Globus pallidus (tissue), 1 donor: ENCODE measurements at places on chromosomes 6 and 20.
A peak's percentile ranks its signal among the peaks of the same experiment; 100 is the strongest.

DNA sequence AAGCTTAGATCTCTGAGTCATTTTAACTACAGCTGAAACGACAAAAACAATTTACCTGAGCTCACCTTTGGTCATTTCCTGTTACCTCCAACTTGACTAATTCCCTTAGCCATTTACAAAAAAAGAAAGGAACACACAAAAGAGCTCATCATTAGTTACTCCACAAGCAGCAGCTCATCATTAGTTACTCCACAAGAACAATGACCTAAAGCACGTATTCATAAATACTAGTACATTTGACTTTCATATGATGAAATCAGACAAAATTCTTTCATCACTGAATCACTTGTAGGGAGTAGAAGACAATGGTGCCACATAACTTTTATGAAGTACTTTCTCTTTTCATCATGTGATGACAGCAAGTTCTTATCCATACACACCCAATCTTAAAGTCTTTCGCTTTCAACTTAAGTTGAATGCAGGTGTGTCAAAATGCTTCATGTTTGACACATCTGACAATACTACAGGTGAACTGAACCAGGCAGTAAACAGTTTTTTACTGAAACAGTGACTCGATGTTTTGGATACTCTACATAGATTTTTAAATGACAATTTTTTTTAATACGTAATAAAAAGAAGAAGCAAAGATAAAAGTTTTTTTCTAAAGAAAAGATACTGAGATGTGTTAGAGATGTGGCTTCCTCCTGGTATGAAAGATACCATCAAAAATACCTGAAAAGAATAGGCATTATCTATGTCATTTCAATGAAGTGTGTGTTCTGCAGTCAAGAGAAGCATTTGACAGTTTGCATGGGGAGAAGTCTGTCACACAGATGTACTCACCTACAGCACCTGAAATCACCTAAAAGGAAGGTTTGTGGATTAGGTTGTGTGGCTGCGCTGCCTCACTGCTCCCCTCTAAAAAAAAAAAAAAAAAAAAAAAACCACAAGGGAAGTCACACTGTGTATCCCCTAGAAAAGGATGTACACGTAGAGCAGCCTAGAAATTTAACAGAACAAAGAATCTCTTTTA lies 109.1 kb downstream of the PRDM1 start:
- DNase-seq, result no peak

DNA sequence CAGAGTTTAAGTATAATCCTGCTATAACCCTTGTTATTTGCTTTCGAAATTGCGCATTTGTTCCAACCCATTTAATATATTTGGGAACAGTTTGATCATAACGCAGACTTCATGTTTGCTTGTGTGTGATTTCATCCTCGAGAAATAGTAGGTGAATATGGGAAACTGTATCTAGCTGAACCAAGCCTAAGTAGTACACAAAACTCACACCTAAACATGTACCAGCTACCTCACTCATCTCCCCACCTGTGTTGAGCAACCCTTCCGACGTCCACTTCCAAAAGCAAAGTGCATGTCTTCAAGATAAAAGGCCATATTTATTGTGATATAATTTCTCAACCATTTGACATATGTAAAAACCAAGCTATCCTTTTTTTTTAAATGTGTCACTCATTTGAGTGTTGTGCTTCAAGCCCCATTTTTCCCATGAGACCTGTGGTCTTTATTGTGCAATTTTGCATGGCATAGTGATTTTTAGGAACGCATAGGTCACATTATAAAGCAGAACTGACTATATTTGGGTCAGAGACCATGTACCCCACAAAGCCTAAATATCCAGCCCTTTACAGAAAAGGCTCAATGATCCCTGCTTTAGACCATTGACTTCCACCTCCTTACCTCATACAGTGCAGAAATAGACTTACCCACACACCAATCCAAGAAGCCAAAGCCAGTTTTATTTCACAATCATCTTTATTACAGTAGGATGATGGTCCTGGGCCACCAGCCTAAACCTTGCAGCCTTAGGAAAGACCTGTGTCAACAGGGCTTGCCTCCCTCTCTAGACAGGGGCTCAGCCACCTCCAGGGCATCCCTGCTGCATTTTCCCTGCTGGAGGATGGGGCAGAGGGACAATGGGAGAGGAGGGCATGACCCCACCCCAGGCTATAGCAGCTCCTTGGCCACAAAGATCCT lies 7.1 kb downstream of the CCND3 start:
- no peak for DNase-seq

- DNase-seq, result no peak
Observed at GRCh38 chr6:139851206-139851605, 476.8 kb upstream of the CITED2 start.

GRCh38 chr6:28711788-28712341 lies 186.2 kb downstream of the GPX5 start:
- no peak for DNase-seq

GRCh38 chr20:11891077-11891775 lies 26.5 kb upstream of the BTBD3 start:
- peak; percentile 89 for DNase-seq

- DNase-seq, result no peak
Observed at GRCh38 chr6:13548500-13549210, 25.7 kb upstream of the SIRT5 start.

- DNase-seq, result peak; percentile 20
Observed at GRCh38 chr6:113331021-113331420, 526.1 kb upstream of the MARCKS start.

DNA sequence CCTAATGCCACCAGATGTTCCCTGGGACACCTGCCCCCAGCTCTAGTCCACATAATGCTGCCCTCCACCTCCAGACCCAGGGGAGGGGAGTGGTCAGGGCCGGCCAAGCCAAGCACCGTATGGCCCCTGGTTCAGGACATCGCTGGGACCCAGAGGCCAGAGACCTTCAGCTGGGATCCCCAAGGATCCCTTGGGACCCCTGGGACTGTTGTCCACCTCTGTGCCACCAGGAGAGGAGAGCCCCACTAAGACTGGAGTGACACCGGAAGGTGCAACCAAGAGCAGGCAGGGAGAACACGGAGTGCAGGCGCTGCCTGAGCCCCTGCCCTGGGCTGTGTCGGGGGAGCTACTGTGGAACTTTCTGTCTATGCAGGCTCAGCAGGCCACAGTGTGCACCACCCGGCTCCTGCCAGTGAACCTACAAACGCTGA lies 43.6 kb downstream of the CTCFL start:
- DNase-seq, result no peak

- no peak for DNase-seq
Observed at GRCh38 chr6:1024587-1024986, 287.3 kb upstream of the FOXQ1 start.

GRCh38 chr20:1528811-1529210 lies 28.7 kb downstream of the SIRPD start:
- DNase-seq, result no peak

GRCh38 chr20:51021067-51022025 lies 1.6 kb downstream of the KCNG1 start:
- DNase-seq, result no peak

GRCh38 chr6:160734627-160735026 lies 32.6 kb downstream of the PLG start:
- no peak for DNase-seq

GRCh38 chr6:120805276-120805675 lies 529.0 kb downstream of the TBC1D32 start:
- DNase-seq, result no peak

- no peak for DNase-seq
Observed at GRCh38 chr6:22281341-22282085, 15.3 kb downstream of the PRL start.

DNA sequence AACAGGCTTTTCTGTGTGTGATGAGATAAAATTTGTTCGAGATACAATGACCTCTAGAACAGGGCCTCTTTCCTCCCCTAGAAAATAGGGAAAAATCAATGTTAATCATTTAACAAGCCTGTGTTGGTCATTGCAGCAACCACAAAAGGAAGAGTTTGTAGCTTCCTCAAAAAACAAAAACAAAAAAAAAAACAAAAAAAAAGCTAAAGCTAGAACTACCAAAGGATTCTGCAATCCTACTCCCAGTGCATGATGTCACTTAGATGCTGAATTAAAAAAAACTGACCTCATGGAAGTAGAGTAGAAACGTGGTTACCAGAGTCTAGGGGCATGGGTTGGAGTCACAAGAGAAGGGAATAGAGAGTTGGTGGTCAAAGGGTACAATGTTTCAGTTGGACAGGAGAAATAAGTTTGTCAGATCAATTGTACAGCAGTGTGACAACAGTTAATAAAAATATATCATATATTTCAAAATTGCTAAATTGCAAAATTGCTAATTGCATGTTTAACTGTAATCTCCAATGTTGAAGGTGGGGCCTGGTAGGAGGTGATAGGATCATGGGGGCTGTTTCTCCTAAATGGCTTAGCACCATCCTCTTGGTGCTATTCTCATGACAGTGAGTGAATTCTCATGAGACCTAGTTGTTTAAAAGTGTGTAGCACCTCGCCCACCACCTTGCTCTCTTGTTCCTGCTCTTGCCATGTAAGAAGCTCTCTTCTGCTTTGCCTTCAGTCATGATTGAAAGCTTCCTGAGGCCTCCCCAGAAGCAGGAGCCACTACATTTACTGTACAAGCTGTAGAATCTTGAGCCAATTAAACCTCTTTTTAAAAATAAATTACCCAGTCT lies 163.4 kb upstream of the SIM1 start:
- no peak for DNase-seq

- peak; percentile 59 for DNase-seq
Observed at GRCh38 chr20:31720486-31721407, 1.9 kb downstream of the BCL2L1 start.

DNA sequence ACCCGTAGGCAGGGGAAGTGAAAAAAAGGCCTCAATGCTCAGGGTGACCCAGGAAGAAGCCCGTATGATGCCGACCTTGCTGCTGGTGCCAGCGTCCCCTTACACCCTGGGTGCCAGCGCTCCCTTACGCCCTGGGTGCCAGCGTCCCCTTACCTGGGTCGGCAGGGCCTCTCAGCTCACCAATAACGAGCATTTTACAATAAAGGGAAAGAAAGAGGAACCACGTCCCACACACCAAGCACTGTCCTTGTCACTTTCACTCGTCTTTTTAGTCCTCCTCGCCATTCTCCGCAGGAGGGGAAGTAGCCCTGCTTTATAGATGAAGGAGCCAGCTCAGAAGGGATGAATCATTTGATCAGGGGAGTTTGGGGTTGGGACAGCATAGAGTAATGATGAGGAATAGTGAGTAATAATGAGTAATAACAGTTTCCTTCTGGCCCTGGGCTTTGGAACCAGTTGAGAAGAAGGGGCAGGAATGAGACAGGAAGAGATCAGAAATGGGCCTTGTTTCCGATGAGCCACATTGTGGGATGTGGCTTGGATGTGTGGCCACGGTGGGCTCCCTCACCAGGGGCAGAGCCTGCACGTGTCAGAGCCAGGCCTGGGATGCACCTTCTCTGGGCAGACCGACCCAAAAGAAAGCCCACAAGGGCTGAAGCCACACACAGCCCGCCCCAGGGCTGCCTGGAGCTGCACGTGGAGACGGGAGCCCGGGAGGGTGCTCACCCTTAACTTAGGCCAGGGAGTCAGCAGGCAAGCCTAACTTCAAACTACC lies 75.7 kb downstream of the SYNJ2 start:
- no peak for DNase-seq

- no peak for DNase-seq
Observed at GRCh38 chr6:20148433-20148832, 63.8 kb downstream of the MBOAT1 start.

DNA sequence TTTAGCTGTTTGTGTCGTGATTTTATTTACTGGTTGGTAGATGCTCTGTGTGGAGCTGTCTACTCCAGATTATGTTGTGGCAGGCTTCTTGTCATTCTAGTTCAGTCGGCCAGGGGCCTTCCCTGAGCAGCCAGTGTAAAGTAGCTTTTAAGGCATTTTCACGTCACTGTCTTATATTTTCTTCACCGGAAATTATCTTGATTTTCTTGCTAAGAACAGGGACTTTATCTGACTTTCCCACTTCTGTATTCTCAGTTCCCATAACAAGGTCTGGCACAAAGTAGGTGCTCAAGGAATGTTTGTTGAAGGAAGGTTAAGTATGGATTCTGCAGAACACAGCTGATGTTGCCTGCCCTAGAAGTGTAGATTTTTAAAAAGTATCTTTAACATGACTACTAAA lies 868 bp downstream of the LTV1 start:
- DNase-seq, result no peak

DNA sequence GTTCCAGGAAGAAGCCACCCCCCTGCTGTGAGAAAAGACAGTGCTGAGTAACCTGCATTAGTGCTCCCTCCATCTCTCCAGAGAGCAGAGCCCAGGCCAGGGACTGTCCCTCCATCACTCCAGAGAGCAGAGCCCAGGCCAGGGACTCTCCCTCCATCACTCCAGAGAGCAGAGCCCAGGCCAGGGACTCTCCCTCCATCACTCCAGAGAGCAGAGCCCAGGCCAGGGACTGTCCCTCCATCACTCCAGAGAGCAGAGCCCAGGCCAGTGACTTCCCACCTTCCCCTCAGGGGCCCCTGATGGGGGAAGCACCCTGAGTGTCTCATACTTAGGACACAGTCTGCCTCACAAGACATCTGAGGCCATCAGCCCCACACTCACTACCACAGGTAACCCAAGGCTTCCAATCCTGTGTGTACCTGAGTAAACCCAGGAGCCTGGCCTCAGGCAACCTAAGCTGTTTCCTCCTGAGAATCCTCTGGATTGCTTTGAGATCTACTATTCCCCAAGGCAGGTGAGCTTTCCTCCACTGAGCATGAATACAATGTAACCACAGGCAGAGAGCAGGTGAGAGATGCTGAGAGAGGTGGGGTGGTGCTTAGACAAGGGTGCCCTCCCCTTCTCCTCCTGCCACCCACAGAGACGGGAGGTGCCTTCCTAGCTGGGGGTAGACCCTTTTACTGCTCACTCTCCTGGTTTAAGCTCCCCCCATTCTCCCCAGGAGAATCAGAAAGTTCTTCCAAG lies 4.9 kb downstream of the TBXT start:
- DNase-seq, result no peak

DNA sequence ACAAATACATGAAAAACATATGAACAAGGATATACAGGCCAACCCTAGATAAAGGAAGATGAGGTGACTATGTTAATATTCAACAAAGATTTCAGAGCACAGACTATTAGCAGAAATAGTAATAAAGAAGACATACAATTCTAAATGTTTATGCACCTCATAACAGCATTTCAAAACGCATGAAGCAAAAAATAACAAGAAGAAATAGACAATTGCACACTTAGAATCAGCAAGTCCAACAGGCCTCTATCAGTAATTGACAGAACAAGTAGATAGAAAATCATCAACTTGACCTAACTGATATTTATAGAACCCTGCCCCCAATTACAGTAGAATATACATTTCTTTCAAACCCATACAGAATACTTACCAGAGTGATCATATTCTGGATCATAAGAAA lies 11.4 kb upstream of the DOK5 start:
- DNase-seq, result no peak

DNA sequence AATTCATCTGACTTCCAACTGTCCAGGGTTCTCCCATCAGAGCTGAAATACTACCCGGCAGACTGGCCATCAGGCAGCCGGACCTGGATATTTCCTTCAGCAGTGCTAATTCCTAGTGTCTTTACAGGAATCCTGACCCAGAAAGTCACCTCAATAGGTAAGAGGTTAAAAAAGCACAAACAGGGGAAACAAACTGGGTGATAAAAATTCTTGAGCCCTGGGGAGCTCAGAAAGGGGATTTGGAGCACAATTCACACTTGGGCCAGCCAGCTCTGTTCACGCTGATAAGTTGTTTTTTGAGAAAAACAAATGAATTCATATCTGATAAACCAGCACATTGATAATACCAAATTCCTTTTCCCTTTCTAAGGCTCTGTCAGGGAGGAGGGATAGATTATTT lies 104.0 kb downstream of the EDN1 start:
- no peak for DNase-seq

- DNase-seq, result no peak
Observed at GRCh38 chr20:20000211-20000968, 16.8 kb upstream of the NAA20 start.

GRCh38 chr6:71531006-71531405 lies 242.4 kb downstream of the OGFRL1 start:
- DNase-seq, result no peak
